Hypothalamus (tissue), 51 donors: ENCODE measurements at places on chromosomes 6 and 20.

DNA sequence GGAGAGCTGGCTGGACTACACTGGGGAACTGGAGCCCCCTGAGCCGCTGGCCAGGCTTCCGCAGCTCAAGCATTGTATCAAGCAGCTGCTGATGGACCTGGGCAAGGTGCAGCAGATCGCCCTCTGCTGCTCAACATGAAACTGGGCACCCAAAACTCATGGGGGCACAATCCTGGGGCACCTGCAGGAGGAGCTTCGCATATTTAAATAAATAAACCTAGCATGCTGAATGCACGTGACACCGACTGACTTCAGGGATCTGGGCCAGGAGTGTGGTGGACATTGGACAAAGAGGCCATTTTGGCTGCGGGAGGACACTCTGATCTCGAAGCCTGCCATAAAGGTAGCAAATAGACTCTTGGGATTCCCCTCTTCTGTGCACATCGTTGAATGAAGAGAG is 6.8 kb downstream of the SCAND1 start:
- no peak for DNase-seq

DNA sequence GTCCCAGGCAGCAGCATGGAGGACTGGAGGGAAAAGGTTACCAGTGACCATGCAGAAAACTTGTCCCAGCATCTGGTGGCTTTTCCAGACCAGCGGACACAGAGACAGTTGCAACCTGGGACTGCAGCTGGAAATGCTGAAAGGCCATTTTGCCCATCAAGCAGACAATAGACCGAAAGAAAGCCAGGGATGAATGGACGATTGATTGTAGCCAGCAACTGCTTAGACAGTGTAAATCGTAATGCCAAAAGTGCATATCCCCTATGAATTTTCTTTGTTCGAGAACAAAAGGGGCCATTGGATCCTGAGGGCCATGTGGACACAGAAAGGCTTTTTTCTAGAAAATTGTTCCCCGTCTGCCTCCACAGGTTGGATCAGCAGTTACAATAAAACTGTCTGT is 115.7 kb downstream of the MBOAT1 start:
- peak; percentile 73 for DNase-seq

GRCh38 chr6:169738976-169739529 is 12.3 kb downstream of the DYNLT2 start:
- no peak for DNase-seq

DNA sequence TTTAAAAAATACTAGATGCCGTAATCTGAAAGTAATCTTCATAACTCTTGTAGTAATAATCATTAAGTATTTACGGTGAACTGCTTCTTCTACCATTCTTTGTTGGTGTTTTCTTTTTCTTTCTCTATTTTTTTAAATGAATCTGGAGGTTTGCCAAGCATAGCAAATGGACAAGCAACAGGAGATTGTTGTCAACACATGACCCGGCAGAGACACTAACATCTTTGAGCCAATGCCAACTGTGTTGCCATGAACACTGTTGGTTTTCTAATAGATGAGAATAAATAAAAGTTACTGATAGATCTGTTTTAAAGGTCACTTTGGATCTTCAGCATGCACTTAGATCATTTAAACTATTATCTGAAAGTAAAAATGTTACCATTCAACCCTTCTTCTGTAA is 523.6 kb upstream of the EYS start:
- DNase-seq: no peak

- DNase-seq: no peak
Measured at GRCh38 chr6:63352544-63353285, 32.9 kb upstream of the LGSN start.

DNA sequence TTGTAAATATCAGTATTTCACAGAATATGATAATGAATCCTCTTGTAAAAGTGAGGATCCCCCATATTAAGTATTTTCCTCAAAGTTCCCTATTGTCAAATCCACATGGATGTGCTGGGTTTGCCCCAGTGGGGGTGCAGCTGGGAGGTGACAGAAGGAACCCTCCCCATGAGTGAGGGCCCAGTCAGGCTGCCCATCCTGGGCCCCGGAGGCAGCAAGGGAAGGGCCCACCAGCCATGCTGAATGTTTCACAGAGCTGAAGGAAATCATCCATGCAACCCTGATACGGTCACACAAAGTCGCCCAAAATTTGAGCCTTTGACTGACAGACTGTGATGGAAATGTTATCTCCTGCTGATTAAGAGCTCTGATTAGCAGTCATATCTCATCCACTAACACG is 39.7 kb downstream of the FRMD1 start:
- no peak for DNase-seq

DNA sequence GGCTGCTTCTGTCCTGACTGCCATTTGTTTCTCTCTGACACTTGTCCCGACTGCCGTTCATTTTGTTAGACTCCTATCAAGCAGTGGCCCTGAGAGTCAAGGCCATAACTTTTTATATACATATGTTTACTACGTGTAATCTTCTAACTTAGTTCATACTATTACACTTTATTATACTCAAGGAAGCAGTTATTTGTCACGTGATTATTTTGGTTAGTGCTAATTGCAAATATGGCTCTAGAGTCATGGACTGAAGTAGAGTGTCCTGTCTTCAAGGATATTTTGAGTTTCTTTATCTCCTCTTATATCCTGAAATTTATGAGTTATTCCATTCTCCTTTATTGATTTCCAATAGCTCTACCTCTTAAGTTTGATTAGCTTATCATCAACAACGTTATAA is 294.2 kb upstream of the RNF217 start:
- DNase-seq: no peak

- DNase-seq: peak; percentile 25
Measured at GRCh38 chr6:32152769-32153563, 975 bp upstream of the PPT2 start.

DNA sequence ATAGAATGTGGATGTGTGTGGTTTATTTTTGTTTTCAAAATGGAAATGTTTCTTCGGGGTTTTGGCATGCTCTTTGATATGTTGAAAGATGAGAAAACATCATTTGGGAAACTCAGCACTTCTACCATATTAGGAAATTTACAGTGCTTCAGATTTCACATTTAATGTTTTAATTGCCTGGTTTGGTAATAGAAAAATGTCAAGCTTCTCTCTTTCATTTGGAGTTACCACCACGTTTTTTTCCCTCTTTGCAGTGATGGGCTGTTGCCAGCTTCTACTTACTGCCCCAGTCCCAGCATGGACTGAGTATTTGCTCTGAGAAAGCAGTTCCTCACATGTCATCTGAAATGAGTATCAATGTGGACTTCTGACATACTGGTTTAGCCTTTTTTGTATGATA is 267.7 kb downstream of the PRL start:
- DNase-seq: no peak

GRCh38 chr6:168908166-168908565 is 345.5 kb downstream of the THBS2 start:
- no peak for DNase-seq

- no peak for DNase-seq
Measured at GRCh38 chr6:95923518-95923917, 92.3 kb upstream of the FUT9 start.

DNA sequence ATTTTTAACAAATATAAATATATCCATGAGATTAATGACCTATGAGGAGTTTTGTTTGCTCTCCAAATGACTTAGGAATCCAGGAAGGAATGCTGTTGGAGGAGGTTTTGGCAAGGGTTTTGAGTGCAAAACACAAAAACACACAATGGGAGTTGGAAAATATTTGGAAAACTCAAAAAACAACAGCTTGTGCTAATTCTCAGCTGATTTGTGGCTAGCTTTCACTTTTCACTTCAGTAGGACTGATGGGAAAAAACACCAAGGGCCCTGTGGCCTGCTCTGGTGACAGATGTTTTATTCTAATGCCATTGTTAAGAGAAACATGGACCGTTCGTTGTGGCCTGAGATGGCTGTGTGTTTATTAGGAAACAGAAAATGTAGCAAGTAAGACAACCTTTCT is 113.9 kb downstream of the ALDH8A1 start:
- no peak for DNase-seq

GRCh38 chr20:41147767-41148191 is 10.4 kb downstream of the PLCG1 start:
- DNase-seq: peak; percentile 50

DNA sequence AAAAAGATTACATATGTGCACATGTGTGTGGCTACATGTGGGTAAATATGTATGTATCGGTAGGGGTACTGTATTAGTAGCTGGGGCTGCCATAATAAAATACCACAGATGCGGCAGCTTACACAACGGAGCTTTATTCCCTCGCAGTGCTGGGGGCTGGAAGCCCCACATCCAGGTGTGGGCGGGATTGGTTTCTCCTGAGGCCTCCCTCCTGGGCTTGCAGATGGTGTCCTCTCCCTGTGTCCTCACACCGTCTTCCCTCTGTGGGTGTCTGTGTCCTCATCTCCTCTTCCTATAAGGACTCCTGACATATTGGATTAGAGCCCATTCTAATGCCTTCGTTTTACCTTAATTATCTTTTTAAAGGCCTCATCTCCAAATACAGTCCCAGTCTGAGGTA is 97.7 kb downstream of the LY86 start:
- DNase-seq: no peak

GRCh38 chr6:13395272-13396237 is 67.2 kb upstream of the TBC1D7 start:
- DNase-seq: no peak

GRCh38 chr20:44336725-44337380 is at the start of gene R3HDML:
Gene R3HDML (plus strand): TSS chr20:44337043. CDS start chr20:44337158, 115 bp downstream.
- no peak for DNase-seq

GRCh38 chr20:62812181-62812906 is 4.5 kb upstream of the COL9A3 start:
- no peak for DNase-seq

GRCh38 chr6:140090871-140091270 is 716.4 kb upstream of the CITED2 start:
- no peak for DNase-seq

- no peak for DNase-seq
Measured at GRCh38 chr20:17533396-17533795, 2.2 kb upstream of the BFSP1 start.

DNA sequence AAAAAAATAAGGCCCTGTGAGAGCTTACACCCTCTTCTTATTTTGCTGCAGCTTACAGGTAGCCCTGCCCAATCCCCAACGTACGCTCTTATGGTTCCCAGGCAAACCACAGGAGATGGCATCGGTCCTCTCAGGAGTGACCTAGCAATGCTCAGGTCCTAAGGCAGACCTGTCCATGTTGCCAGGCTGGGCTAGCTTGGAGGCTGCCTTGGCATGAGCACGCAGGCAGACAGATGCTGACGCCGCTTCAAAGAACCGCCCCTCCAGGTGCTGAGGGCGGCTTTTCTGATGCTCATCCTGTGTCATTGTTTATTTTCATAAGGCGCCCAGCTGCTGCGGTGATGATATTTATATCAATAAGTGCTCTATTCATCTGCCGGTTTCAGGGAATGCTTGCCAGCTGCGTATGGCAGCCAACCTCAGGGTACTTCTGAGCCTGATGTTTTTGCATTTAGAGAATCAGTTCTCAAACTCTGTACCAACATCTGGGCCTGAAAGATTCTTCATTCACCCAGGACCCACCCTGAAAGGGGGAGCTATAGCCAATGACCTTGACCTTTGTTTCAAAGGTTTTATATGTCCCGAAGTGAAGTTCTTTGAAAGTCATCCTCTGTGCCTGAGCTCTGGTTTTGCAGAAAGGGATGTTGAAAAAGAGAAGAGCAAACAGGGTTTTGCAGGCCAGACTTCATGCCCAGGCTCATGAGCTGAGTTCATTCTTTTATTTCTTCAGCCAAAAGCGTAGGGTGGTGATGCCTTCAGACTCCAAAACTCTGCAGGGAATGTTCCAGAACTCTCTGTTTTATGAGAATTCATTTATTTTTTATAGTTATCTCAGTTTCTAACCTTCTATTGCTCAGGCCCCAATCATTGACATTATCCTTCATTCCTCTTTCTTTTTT is 475.6 kb upstream of the CHD6 start:
- no peak for DNase-seq

DNA sequence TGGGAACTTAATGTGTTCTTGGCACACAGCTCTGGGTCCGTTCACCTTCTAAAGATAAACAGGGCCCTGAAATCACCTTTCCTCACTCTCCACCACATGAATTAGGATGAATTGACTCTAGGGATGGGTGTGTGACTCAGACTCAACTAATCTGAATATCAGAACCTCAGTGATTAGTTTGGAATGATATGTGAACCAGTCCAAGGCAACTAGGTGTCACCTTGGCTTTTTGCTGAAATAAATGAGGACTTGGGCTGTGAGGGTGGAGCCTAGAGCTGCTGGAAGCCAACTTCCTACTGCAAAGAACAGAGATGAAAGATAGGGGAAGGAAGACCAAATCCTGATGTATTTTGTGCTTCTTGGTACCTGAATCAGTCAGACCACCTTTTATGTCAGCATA is 132.0 kb upstream of the RNF24 start:
- DNase-seq: no peak

GRCh38 chr6:150068720-150069648 is at the start of gene ULBP3:
Gene ULBP3 (minus strand): TSS chr6:150069121. CDS start chr6:150069066, 55 bp downstream.
- DNase-seq: peak; percentile 23

DNA sequence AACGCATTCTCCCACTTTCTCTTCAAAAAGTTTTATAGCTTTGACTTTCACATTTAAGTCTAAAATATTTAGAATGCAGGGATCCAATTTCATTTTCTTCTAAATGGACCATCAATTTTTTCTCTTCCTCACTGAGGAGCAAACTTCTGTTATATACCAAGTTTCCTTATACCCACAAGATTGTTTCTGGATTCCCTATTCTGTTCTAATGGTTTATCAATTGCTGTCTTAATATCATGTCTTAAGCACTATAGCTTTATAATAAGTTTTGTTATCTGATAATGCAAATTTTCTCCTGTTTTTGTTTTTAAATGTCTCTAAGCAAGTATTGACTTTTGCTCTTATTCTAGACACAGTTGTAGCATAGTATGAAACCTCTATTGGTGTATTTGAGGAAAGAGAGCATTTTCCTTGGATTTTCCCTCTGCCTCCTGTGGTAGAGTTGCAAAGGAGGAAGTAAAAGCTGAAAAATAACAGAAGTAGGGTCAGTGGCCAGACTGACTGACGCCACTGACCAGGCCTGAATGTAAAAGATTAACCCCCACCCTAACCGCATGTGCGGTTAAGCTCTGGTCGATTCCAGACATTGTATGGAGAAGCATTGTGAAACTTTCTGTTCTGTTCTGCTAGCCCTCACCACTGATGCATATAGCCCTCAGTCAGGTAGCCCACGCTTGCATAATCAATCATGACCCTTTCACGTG is 40.3 kb downstream of the GPX5 start:
- DNase-seq: no peak

- no peak for DNase-seq
Measured at GRCh38 chr20:57544838-57545564, 15.9 kb upstream of the PCK1 start.

- DNase-seq: no peak
Measured at GRCh38 chr6:22432060-22432459, 135.2 kb upstream of the PRL start.
